ENCODE measurements at places on chromosomes 16 and 17.

GRCh38 chr16:27847030-27847550 lies 216.4 kb downstream of the GSG1L start:
- DNase-seq = peak; percentile 53

DNA sequence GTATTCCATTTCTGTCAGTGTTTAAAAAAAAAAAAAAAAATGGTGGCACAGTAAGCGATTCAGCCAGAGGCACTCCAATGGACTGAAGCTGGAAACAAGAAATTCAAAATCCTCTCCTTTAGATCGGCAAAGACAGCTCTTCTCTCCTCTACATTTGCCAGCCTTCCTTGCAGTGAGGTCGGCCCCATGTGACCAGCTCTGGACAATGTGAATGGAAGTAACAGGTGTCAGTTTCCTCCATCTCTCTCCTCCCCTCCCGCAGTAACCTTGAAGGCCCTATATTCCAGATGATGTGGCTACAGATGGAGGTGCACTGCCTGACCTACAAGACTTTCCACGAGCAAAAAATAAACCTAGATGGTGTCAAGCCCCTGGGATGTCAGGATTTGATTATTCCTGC lies 15.0 kb downstream of the CUEDC1 start:
- no peak for DNase-seq

GRCh38 chr16:75319513-75320411 lies 68.3 kb upstream of the BCAR1 start:
- DNase-seq = peak; percentile 44

- no peak for DNase-seq
These were observed 356.0 kb downstream of the C16orf95 start for GRCh38 chr16:86961171-86961601.

GRCh38 chr17:40363111-40363827 lies 1.3 kb downstream of the GJD3 start:
- peak; percentile 59 for DNase-seq

- peak; percentile 71 for DNase-seq
These were observed 7.2 kb downstream of the TIMM22 start for GRCh38 chr17:1003972-1004768.

DNA sequence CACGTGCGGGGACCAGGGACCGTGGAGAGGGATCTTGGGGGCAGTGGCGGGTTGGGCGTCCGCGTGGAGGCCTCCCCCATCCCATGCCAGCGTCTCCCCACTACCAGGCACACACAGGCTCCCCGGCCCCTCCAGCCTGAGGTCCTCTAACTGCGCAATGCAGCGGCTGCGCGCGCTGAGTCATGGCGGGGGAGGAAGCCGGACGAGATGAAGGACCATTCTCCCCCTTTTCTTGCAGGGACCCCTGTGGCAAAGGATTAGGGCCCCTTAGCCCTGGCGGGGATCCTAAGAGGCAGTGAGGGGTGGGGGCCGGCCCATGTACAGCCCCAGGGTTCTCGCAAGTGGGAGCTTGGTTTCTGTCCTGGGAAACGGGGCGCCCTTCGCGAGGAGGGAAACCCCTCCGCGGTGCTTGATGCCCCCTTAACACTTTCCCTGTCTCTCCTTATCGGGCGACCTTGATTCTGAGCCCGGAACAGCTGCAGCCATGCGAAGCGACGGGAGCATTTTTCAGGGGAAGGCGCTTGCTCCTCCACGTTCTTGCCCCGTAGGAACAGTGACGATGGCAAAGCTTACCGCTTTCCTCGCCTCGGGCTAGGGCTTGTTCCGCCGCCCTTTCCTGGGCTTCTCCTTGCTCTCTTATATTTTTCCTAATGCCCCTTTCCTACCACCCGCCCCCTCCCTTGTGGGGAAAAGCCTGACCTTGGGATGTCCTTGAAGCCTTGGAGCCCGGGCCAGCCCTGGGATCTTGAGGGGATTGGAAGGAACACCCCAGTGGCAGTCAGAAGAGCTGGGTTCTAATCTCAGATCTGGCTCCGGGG lies 592 bp downstream of the ALDOA start:
- peak; percentile 71 for DNase-seq

GRCh38 chr17:81398176-81398831 lies 3.0 kb downstream of the BAHCC1 start:
- peak; percentile 40 for DNase-seq

DNA sequence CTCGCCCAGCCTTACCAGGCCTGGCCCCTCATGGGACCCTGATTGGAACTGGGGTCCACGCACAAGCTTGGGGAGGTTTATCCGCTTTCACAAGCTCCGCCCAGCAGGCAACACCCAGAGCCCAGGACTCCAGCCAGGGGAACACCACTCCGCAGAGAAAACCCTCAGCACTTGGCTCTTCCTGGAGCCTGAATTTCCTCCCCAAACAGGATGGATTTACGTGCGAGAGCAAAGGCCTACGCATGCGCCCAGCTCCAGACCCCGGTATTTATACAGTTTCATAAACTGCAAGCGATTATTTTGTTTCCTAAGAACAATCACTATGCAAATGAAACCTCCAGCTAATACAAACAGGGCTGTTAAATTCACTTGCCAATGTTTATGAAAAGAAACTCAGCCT lies 22.8 kb downstream of the ZNF423 start:
- peak; percentile 87 for DNase-seq

- no peak for DNase-seq
These were observed 151.8 kb downstream of the ABCA8 start for GRCh38 chr17:68803164-68803929.

DNA sequence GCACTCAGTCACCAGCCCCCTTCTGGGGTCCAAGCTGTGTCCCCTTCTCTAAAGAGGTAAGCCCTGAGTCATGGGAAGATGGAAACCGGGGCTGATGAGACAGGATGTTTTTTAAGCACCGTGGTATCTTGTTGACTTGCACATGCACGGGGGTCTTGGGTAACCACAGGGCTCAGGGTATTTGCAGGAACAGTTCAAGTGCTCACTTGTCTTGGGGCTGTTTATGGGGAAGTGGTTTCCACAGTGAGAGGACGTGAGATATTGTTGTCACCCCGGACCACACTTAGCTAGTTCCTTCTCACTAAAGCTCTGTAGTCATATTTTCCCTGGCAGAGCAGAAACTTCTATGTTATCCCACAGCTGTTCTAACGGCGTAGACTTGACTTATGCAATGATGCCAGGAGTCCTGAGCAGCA lies 7.7 kb downstream of the CCL3L1 start:
- DNase-seq = no peak

All from dermis blood vessel endothelial cell (primary cell).